ENCODE measurements at places on chromosomes 4 and X.

GRCh38 chr4:1096841-1097240, 16.5 kb downstream of the RNF212 start:
- no peak for DNase-seq

- DNase-seq, result no peak
Measured at GRCh38 chr4:122705547-122706117, 26.9 kb upstream of the BBS12 start.

DNA sequence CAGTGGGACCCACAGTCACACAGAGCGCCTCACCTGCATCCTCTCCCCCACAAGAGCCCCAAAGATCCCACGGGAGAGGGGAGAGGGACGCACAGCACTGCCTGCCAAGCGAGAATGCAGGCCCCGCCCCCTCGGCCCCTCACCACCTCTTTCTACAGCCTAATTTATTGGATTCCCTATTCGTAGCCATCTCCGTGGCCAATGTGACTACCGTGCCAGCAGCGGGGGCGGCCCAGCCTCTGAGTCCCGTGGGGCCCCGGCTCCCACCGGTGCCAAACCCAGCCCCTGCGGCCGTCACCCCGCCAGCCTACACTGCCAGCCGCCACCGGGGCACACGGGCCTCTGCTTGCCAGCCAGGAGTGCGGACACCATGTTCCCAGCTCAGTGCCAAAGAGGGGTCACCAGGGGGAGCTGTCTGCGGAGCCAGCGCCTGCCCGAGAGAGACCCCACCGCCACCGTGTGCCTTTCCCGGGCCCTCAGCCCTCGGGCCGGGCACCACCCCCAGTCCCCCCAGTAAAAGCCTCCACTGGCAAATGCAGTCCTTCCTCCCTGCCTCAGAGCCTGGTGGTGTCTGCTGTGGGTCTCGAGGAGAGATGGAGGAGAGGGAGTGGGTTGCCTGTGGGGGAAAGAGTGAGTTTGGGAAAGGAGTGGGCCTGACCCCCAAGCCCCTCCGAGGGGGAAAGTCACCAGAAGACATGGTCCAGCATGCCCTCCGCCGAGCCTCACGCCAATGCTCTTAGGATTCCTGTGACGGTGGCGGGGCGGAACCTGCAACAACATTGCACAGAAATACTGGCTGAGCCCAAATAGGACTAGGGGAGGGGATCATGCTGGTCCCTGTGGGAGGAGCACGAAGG, 19.6 kb upstream of the PLXNB3 start:
- no peak for DNase-seq

- no peak for DNase-seq
Measured at GRCh38 chrX:39830414-39830813, 267.3 kb downstream of the BCOR start.

DNA sequence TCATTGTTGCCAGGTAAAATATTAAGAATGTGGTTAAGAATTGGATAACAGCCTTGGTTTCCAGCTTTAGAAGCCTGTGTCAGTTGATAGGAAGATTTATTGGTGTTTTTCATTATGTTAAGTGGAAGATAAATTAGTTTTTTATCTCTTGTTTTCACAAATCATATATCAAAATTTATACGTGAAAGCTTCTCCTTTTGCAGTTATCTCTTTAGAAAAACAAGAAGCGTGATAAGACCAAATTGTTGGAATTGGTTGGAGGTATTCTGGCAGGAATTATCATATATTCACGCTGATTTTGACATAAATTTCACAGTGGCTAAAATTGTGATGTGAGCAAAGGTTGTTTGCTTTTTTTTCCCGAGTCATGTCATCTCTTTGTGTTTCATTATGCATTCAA, 90.6 kb downstream of the FRMPD4 start:
- DNase-seq, result no peak

GRCh38 chrX:148938348-148938747, 437.9 kb downstream of the AFF2 start:
- no peak for DNase-seq

- no peak for DNase-seq
Measured at GRCh38 chr4:173281406-173282255, 52.5 kb downstream of the HMGB2 start.

- peak; percentile 11 for DNase-seq
Measured at GRCh38 chrX:16897445-16897844, 27.3 kb upstream of the RBBP7 start.

DNA sequence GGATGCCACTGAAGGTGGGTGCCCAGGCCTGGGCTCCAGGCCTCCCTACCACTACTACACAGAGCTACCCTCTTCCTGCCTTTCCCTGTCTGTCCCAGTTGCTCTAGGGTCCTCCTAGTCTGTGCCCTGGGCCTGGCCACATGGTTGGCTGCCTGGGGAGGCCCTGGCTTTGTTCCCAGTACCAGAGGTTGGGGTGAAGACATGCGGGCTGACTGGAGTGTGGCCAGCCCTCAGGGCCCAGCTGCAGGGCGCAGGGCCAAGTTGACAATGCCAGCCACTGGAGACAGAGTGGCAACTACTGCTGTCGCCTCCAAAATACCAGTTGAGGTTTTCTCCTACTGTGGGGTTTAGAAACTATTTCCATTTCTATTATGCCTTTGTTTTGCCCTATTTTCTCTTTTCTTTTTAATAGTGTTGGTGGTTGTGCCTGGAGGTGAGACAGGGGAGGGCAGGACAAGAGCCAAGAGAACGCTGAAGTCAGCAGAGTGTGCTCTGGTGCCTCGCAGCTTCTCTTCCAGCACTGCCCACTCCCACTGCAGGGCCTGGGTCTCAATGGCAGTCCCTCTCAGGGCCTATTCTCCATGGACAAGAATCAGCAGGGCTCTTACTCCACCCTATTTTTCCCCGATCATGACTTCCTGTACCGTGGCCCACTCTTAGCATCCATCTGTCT, 32.2 kb upstream of the XPNPEP2 start:
- DNase-seq, result peak; percentile 47

DNA sequence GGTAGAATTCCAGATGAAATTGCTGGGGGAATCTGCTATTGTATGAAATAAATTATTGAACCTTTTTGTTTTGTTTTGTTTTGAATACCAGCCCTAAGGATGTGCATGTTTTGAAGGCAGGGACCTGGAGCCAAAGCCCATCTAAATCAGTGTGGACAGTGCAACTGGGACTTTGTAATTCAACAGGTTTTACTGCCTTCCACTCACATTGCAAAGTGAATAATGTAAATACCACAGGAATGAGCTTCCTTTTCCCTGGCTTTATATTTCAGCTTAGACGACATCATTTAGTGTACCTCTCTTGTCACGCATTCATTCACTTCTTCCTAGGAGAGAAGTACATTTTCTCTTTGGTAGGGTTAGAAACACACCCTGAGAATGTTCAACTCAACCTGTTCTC, 795.0 kb downstream of the CENPC start:
- DNase-seq, result no peak

DNA sequence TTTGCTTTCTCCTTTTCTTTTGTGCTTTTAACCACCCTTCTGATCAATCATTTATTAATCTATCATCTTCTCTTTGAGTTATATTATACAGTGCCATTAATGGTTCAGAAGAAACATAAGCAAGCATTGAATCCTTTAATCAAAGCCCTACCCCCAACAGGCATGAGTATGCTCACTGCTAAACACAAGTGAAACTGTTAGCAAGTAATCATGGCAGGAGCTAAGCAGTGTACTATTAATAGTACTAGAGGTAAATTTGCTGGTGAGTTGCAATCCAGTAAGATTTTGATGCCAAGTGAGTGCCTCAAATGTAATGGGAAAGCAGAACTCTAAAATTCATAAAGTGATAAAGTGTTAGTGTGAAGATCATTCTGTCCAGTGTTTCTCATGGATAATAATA, 57.2 kb downstream of the FNIP2 start:
- no peak for DNase-seq

GRCh38 chrX:152884171-152884570, 13.7 kb upstream of the ZNF185 start:
- DNase-seq, result no peak

GRCh38 chr4:71212216-71212615, 126.6 kb upstream of the SLC4A4 start:
- no peak for DNase-seq

DNA sequence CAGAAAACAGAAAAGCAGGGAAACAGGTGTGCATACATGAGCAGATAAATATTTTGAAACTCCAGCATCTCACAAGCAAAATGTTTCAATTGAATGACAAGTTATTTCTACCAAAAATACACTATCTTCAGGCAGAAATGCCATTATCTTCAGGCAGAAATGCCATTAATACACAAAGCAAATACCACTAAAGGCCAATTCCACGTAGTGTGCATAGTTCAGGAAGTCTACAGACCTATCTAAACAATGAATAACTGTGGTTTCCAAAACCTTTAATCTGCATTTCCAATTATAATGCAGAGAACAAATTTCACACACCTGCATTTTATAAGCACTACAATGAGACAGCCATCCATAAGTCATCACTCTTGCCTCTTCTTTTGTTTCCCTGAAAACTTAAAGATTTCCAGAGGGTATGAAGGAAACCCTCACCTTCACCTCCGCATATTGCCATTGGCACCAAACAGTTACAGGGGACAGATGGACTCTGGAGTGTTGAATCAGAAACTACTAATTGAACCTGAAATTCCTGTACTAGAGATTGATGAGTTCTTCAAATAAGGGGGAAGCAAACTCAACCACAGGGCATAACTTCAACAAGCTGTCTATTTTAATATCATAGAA, 179.0 kb downstream of the PDGFC start:
- no peak for DNase-seq

DNA sequence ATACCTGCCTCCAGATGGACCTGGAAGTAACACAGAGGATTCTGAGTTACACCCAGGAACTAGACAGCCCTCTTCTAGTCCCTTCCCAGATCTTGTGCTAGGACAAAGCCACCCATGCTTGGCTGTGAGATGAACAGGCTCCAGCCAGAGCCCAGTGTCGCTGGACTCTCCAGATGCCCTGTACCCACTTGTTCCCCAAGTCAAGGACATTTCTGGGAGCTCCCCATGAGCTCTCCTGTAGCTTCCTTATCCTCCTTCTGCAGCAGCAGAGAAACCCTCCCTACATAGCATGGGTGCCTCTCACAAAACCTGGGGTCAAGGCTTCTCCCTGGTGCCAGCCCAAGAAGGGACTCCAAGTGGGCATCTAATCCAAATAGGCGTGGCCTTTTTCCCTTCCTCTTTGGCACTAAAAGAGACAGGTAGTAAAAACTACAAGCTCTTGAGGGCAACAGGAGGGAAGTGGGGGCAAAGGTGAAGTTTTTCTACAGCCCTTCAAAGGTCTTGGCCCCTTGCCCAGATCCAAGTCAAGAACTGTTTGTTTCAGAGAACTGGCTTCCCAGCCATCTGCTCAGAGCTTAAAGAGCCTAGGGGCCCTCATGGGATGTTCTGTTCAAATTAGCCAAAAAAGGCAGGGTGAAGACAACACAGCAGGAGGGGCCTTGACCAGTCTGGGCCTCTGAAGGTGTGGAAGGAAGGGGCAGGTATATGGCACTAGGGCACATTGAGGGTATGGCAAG, 8.5 kb upstream of the ERCC6L start:
- DNase-seq, result peak; percentile 72

- DNase-seq, result peak; percentile 33
Measured at GRCh38 chr4:156475322-156475721, 496.3 kb downstream of the PDGFC start.

- DNase-seq, result no peak
Measured at GRCh38 chr4:106851726-106852125, 184.4 kb downstream of the DKK2 start.

- DNase-seq, result no peak
Measured at GRCh38 chr4:180598281-180598680, 1644.9 kb upstream of the TENM3 start.

DNA sequence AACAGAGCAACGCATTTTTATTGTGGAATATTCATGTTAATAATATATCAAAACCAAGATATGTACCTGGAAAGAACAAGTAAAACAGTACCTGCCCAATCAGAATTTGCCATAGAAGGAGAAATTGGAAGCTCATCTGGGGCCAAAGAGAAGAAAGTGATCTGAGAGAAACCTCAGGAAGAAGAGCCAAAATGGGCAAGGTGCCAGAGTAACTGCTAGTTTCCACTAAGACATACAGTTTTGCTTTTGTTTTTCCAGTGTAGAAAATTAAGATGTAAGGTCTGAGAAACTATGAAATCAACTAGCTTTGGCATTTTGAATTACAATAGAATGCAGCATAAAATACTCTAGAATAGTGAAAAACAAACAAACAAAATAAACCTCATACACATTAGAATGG, 2201.2 kb downstream of the ARAP2 start:
- DNase-seq, result no peak

DNA sequence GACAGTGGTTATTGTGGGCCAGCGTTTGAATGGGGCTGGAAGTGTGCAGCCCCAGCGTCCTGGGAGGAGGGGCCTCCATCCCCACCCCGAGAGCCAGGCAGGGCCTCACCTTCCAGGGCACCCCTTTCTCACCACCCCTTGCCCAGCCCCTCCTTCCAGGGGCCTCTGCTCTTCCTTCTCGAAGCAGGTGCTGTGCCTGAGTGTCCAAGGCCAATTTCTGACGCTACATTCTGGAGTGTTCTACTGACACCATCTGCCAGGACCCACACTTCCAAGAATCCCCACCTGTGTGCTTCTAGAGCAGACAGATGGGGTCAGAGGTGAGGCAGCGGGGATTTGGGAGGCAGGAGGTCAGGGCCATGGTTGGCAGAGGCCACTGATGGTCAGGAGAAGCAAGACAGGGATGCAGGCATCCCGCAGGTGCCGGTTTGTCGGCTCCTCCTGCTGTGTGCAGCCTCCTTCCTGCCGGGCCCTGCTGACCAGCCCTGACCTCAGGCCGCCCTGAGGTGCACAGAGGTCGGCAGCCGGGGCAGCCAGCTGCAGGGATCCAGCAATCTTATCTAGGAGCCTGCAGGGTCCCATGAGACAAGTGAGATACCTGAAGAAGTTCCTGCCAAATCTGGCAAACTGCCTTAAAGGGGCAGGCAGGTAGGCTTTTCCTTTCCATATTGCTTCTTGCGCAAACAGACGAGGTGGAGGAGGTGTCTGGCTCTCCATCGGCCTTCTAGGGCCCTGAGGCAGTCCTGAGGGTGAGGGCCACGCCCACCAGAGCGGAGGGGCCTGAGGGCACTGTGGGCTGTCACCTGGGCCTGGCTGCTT, 18.8 kb downstream of the MSANTD1 start:
- DNase-seq, result peak; percentile 17

DNA sequence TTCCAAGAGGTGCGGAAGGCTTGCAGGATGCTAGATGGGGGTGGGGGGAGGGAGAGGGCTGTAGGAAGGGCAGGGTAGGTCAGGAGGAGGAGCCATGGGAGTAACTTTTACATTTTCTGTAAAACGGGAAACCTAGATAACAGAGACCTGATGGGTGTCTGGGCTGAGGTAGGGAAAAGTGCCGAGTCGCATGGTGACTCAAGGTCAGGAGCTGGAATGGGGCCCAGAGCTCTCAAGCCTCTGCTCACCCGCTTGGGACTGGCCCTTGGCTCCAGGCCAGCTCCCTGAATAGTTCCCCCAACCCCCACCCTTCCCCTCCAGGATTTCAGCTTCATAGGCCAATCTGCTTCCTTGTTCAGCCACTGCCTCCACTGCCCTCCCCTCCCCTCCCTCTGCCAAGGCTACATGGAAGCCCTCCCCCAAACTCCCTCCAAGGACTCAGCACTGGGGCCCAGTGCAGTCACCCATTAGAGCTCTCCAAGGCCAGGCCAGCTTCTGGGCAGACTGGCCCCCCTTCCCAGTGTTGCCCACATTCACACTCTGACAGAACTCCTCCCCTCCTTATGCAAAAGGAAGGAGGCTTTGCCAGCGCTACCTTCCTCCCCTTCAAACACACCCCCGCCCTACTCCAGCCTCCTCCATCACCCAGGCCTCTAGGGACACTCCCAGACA, 43.6 kb downstream of the TSC22D3 start:
- peak; percentile 83 for DNase-seq

- DNase-seq, result no peak
Measured at GRCh38 chr4:87704001-87704400, 53.9 kb downstream of the DMP1 start.

GRCh38 chr4:147284256-147284835, 196.6 kb upstream of the EDNRA start:
- DNase-seq, result no peak

- no peak for DNase-seq
Measured at GRCh38 chr4:66556651-66557278, 886.5 kb upstream of the EPHA5 start.

Data from NCI-H2029 (cell line).